Stimulated activated CD4-positive, alpha-beta T cell treated with anti-CD3 and anti-CD28 coated beads, Interleukin-12 subunit alpha, Interleukin-12 subunit beta, amount 100 ng/mL, for 24 hours (primary cell): ENCODE measurements at places on chromosomes 3 and 15.

- DNase-seq = no peak
These were observed 116.2 kb upstream of the PLAAT1 start for GRCh38 chr3:193124861-193125260.

GRCh38 chr3:60045686-60046085, 995.9 kb upstream of the CFAP20DC start:
- DNase-seq = no peak

GRCh38 chr15:65132878-65133547, 595 bp downstream of the PDCD7 start:
- no peak for DNase-seq

- no peak for DNase-seq
These were observed 3.1 kb downstream of the CIAO2A start for GRCh38 chr15:64090527-64090926.

DNA sequence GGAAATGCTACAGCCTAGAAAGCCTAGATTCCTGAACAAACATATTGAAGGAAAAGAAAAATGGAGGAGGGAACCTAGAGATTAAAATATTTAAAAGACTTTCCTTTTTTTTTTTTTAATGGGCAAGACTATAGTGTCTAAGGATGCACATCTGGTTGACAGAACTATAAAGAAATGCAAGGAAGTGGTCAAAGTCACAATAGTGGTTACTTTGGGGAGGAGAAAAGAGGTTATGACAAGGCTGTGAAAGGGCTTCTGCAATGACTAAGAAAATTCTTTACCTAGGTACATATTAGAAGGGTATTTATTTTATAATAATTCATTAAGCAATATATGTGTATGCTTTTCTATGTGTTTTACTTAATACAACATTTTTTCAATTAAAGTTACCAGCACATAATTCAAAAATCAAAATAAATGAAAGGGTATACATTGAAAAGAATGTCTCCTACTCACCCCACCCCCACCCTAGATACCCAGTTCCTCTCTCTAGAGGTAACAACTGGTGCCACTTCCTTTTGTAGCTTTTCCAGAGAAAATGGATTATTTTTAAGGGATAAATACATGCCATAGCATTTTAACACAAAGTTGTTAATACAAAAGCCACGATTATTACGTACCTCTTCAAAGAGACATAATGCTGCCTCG, 70.1 kb downstream of the HERC1 start:
- no peak for DNase-seq

DNA sequence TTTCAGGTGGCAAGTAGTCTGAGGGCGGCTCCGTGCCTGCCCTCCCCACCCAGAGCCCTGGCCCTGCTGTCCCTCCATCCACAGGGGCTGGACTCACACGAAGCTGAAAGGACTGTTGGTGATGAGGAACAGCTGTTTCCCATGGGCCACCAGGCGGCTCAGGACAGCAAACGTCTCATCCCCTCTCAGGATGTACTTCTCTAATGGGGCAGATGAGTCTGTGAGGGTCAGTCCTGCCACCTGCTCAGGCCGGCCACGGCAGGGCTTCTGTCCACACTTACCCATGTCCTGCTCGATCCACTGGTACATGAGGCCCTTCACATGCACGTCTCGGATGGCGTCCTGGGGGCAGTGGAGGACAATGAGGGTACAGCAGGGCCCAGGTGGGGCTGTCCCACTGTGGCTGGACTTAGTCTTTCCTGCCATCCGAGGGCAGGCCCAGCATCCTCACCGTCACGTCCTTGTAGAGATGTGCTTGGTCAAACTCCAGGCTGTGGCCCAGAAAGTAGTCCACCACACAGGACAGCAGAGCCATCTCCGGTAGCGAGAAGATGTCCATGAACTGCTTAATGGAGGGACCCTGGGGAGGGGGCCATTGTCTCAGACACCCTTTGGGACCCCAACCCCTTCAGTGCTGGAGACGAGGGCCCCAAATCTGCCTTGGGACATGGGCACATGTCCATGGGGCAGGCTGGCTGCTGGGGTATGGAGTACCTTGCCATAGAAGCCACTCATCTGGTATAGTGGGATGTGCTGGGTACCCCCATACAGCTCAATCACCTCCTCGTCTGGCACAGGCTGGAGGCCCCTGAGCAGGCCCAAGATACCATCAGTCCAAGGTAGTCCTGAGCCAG, 5.7 kb downstream of the NT5DC2 start:
- no peak for DNase-seq

- no peak for DNase-seq
These were observed 82.2 kb downstream of the CADM2 start for GRCh38 chr3:85041001-85041400.

- DNase-seq = no peak
These were observed 20.8 kb upstream of the HCN4 start for GRCh38 chr15:73389539-73389938.

DNA sequence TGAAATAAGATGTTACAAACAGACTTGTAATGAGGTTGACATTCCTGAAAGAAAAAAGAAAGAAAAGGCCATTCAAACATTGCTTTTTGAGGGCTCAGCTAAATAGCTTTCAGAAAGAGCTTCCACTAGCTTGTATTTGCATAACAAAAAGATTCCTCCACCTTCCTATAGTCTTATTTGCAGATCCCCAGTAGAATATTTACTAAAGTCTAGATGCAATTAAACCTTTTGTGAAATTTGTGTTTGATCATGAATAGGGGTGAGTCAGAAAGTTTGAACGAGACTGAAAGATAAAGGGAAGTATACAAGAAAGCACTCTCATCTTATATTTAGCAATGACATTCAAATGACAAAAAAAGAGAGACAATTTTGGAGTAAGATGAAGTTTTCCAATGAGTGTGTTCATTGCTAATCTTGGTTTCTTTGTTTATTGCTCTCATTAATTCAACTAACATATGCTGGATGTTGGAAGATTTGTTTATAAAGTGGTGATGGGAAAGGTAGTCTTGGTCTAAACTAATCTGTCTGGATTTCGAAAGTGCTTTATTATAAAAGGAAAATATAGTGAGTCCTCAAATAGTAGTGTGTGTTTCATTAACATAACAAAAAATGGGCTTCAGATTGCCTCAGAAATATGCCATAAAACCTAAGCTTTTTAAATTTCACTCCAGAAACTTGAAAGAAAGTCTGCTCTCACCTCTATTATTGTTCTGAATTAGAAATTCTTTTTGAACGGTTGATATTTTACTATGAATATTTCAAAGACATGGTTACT, 9.1 kb upstream of the CADPS start:
- DNase-seq = no peak

GRCh38 chr15:33639456-33639855, 328.7 kb downstream of the RYR3 start:
- DNase-seq = no peak
